ENCODE measurements at places on chromosomes 12 and 14.

GRCh38 chr12:22306311-22306710 lies 28.2 kb downstream of the ST8SIA1 start:
- no peak for ATAC-seq

DNA sequence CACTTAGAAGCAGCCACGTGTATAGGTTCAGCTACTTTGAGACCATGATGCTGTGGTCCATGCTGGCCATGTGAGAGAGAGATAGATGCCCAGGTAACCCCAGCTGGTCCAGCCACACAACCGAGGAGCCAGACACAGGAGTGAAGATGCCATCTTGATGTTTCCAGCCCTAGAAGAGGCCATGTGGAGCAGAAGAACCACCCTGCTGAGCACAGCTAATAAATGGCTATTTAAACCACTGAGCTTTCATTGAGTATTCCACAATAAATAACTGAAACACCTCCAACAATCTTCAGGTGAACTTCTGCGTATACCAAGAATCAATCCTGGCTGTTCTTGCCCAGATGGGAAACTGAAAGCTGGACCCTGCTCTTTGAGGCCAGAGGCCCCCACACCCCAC lies 84.0 kb upstream of the GSC start:
- no peak for ATAC-seq

DNA sequence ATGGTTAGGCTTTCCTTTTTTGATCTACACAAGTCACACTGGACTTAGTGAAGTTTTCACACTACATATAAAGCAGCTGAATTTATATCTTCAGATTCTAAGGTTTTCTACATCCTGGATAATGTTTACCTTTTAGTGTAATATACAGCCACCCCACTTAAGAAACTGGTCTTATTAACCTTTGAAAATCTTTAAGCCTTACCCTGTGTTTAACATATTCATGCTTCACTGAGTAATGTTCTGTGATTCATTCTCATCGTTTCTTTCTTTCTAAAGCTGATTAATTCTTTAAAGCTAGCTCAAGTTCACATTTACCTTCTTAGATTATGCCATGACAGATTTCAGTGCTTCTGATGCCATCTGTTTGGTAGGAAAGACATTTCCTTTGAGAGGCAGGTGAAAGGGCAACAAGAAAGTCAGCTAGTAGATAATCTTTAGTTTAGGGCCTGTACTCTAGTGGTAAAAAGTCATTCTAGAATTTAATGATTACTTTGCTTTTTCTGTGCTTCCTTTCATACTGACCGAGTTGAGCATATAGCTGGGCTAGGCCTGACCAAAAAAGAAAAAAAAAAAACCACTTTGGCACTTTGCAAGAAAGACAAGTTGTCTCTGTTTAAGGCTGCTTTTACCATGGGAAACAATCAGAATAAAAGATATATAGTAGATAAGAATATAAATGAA lies 690.9 kb upstream of the FBXO33 start:
- ATAC-seq, result no peak

DNA sequence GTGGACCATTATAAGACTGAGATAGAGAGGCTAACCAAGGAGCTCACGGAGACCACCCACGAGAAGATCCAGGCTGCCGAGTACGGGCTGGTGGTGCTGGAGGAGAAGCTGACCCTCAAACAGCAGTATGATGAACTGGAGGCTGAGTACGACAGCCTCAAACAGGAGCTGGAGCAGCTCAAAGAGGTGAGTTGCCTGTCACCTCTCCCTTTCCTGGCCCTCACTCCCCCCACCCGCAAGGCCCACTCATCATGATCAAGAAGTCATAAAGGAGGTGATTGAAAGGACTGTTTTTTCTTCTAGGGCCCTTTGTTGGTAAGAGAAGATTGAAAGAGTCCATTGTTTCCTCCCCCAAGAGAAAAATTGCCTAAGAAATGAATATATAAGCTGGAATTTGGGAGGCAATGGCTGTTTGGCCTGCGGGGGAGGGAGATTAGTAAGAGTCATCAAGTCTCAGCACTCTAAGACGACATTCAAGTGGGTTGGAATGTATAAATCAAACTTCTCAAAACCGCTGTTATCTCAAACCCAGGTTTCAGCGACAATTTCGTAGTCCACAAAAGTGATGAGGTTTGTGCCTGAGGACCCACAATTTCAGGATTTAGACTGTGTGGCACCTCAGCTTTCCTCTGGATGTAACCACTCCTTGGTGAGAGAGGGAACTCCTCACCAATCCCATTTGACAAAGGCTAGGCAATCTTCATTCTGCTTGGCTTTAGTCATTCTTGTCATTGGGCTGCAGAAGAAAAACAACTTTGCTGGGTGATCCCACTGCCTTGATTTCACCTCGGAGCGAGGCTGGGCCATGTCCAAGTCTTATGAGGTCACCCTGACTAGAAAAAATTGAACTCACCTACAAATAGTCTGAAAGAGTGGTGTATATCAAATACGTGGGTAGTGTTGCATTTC lies 966 bp downstream of the BICD1 start:
- ATAC-seq, result peak; percentile 3

DNA sequence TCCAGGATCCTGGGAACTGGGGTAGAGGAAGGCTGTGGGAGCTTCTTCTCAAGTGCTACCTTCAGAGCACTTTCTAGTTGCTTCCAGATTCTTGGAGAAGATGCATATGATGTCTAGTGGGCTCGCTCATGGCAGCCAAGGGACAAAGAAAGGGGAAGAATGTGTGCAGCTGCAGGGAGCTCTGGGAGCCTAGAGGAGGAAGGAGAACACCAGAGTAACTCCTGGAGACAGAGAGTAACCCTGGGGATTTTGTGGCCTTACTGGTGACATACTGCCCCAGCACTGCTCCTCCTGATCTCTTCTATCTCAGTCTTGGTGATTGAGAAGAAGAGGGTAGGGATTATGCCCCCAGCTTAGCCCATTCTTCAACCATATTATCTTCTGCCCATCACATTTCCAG lies 10.3 kb upstream of the SP7 start:
- ATAC-seq, result no peak

DNA sequence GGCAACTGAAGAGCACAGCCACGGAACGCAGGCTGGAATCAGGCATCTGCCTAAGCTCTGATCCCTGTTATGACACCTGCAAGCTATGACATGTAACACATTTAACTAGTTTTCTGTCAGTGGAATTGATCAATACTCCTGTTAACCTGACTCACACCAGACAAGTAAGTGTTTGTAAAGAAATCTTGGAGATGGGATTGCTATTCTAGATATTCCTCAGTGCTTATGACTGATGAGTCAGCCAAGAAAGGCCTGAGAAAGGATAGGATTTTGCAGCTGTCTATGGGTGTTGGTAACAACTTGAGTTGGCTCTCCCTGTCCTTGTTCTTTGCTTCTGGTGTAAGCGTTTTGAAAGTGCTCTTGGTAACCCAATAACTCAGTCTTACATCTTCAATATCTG lies 110.5 kb downstream of the GPR135 start:
- ATAC-seq, result no peak

DNA sequence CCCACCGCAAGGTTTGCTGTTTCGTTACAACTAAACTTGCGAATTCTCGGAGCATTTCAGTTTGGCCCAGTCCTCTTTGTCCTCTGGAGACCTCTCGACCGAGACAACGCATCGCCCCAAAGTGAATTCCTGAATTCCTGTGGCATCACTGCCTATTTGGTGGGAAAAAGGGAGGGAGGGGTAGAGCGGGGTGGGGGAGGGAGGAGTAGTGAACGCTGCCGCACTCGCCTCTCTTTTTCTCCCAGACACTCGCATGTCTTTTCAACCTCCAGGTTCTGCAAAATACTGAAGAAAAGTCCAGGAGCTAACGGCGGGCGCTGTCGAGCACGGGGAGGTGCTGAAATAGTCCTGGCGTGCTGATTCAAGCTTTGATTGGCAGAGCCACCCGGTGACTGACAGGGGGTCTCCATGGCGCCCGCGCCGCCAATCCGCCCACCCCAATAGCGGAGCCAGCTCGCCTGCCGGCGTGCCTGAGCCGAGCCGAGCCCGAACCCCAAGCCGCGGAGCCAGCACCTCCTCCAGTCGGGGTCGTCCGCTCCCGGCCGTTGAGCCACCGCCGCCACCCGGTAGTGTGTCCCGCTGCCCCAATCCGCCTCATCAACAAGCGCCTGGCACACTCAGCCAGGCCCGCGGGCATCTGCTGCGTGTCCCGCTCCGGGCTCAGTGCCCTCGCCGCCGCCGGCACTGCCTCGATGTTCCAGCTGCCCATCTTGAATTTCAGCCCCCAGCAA lies at the start of gene SIX6:
Gene SIX6 (plus strand): TSS at position 440 of the 731 bp plus-strand sequence. CDS start 253 bp downstream, at position 693.
- no peak for ATAC-seq

DNA sequence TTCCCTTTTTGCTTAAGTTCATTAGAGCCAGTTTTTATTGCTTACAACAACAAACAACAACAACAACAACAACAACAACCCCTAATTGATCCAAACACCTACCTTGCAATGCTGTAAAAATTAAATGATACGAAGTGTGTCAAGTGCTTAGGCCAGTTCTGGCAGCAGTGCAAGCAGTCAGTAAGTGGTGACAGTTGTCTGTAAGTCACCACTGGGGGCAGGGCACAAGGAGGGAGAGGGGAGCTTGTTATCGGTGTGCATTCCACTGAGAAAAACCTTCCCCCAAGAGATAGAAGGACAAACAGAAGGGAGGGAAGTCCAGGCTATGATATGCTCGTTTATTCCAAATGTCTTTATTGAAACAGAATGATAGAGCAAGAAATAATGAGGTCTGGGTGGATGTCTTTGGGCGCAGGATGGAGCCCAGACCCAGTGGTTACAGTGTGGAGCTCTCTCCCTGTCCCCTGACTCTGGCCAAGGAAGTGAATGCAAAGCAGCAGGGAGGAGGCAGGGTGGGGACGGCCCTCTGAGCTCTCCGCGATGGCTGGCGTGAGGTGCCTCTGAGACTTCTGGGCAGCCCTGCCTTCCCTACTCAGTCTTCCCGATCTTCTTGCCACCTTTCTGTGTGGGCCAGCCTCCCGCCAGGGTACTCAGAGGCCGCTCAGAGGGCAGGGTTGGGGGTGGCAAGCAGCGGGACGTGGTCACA lies 6.5 kb downstream of the SLC22A17 start:
- no peak for ATAC-seq

DNA sequence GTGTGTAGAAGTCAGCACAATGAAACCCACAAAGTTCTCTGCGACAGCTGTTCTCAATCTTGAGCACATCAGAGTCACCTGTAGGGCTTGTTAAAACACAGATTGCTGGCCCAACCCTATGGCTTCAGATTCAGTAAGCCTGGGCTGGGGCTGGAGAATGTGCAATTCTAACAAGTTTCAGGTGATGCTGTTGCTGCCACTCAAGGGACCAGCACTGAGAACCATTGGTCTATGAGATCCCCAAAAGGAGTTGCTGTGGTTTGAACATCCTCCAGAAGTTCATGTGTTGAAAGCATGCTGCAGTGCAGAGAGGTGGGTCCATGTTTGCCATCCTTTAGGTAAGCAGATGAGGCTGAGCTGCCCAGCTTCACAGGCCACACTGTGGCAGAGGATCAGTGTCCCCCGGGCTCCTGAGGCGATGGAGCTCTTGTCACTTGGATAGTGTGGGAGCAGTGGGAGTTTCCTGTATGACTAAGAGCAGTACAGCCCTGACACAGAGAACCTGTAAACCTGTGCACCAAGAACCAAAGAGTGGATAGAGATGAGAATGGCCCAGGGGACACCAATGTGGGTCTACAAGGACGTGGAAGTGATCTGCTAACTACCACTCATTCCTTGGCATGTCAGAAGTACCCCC lies 8.0 kb upstream of the RTRAF start:
- peak; percentile 41 for ATAC-seq

DNA sequence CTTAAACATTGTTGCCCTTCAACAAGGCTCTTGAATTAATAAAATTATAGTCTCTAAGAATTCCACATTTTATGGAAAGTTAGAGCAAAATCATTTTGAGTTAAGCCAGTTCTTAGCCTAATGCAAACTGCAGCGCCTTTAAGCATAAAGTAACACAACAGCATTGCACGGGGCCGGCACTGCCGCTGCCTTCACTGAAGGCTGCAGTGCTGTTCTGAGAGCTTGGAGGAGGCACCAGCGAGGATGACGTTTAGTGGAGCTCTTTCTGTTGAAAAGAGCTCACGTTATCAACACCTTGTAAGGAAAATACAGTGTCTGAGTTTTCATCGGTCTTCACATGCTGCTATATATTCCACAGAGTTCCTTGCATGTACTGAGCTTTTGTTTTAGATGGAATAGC lies 38.3 kb upstream of the DYNC1H1 start:
- ATAC-seq, result no peak

DNA sequence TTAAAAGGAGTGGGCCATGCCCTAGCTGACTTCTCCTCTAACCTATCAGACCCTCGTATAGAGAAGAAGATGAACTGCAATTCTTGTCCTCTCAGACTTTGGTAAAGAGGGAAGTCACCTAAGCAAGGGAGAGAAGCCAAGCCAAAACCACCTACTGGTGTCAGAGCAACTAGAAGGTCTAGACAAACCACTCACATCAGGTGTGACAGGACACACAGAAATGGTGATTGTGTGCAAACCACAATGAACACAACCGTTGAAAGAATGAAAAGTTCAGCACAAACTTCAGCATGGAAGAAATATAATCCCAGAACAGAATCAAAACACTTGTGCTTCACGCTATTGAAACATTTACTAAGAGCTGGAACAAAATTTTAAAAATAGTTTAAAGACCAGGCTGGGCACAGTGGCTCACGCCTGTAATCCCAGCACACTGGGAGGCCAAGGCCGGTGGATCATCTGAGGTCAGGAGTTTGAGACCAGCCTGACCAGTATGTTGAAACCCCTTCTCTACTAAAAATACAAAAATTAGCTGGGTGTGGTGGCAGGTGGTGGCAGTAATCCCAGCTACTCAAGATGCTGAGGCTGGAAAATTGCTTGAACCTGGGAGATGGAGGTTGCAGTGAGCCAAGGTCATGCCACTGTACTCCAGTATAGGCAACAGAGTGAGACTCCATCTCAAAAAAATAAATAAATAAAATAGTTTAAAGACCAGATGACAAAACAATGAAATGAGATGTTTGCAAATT lies 56.2 kb upstream of the NTF3 start:
- ATAC-seq, result no peak
